ENCODE measurements at places on chromosomes 1 and 21. TPM values are rescaled to one million over a fixed set of nuclear protein-coding genes. Genes with fewer than 3 reads are reported as not detected.

The OR14K1 gene
- polyA plus RNA-seq, result not detected

The DNTTIP2 gene
- 28.0 TPM for polyA plus RNA-seq

The CYP4Z1 gene
- polyA plus RNA-seq, result not detected

The YOD1 gene
- polyA plus RNA-seq, result 3.2 TPM

The STIL gene
- 3.8 TPM for polyA plus RNA-seq

The SLFNL1 gene
- polyA plus RNA-seq, result 0.04 TPM

The UBASH3A gene
- polyA plus RNA-seq, result not detected

The RNF187 gene
- 51.6 TPM for polyA plus RNA-seq

The TRPM2 gene
- 0.31 TPM for polyA plus RNA-seq

The TFF1 gene
- polyA plus RNA-seq, result not detected

The PPIE gene
- 60.6 TPM for polyA plus RNA-seq

The LDLRAD1 gene
- polyA plus RNA-seq, result not detected

- no peak for DNase-seq
These were observed 35.1 kb downstream of the CATSPERE start for GRCh38 chr1:244496186-244496585.

- DNase-seq, result no peak
These were observed 20.7 kb upstream of the GNG4 start for GRCh38 chr1:235670157-235670776.

DNA sequence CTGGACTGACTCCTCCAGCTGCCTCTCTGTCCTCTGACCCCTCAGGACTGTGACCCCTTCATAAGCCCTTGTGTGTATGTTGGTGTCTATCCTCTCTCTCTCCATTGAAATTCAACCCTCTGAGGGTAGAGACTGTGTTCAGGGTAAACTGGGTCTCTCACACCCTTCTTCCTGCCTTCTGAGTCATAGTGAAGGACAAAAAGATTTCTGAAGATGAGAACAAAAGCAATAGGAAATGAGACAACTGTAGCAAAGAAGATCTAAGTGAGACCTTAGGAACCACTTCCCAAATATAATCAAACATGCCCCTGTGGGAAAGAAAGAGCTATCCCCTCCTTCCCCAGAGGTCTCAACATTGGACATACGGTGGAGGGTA, 16.9 kb downstream of the NUAK2 start:
- DNase-seq, result no peak

- peak; percentile 58 for DNase-seq
These were observed 2.7 kb upstream of the SDC3 start for GRCh38 chr1:30911059-30911954.

GRCh38 chr1:1842360-1843146, 48.3 kb downstream of the GNB1 start:
- DNase-seq, result no peak

DNA sequence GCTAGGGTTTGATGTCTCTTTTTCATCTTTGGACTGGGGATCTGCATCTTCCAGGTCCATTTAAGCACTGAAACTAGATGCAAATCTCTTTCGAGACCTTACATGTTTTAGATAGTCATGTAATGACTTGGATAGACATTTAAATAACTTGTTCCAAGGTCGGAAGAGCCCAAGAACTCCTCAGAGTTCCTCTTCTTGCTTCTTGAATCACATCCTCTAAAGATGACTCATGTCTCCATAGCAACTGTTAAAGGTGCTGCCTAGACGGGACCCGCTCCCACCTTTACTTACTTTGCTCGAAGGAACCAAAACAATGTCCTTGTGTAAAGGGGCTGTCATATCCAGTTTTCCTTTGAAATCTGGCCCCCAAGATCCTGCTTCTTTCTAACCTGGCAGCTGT, 130.0 kb downstream of the EDEM3 start:
- peak; percentile 61 for DNase-seq

DNA sequence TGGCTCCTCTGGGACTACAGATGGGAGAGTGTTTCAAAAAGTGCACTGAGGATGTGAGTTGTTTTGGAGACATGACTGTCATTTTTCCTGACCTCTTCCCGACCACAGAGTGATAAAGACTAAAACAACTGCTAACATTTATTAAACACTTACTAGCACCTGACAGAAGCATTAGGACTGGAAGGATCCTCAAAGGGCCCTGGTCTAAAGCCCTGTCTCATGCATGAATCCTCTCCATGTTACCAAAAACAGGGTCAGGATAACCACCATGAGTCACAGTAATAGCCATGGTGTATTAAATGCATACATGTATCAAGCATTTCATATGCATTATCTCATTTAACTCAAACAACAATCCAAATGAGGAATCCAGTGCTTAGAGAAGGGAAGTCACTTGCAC, 11.5 kb downstream of the CYB5RL start:
- no peak for DNase-seq

GRCh38 chr21:28458446-28458845, 534.2 kb downstream of the LTN1 start:
- DNase-seq, result no peak

GRCh38 chr1:152873495-152873894, 4.6 kb upstream of the SMCP start:
- no peak for DNase-seq

- DNase-seq, result no peak
These were observed 21.8 kb upstream of the DYNLT5 start for GRCh38 chr1:66730462-66730861.

- DNase-seq, result no peak
These were observed 24.5 kb downstream of the HUNK start for GRCh38 chr21:31897311-31897710.

DNA sequence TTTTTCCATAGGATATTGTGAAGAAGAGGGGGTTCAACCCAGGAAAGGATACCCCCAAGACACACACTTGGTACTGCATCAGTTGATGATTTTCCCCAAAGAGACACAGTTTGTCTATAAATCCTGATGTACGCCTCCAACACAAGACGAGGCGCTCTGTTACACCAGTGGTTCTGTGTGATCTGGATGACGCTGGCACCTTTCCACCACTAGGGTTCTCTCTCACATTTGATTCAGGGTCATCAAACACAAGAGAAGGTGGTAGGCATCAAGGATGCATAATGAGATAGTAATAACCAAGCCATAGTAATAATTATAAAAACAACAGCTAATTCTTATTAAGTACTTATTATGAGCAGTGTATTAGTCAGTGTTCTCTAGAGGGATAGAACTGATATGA, 508.8 kb upstream of the ZP4 start:
- no peak for DNase-seq

- DNase-seq, result no peak
These were observed 28.9 kb downstream of the S100A6 start for GRCh38 chr1:153506831-153507413.

- DNase-seq, result no peak
These were observed 151.7 kb downstream of the CDC42BPA start for GRCh38 chr1:227166559-227166958.

DNA sequence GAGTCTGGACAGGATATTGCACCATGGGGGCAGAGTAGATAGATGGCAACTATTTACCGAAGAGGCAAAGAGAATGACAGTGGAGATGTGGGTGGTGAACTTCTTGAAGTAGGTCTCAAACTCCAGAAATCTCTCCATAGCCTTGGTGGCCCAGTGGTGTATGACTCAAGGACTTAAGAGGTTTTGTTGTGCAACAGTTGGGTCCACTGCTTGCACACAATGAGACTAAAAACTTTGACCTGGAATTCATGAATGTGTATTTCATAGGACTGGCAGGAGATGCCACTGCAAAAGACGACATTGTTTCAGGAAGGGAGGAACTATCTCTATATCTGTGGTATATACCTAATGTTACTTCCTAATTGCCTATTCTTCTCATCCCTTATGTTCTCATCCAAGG, 75.9 kb downstream of the ZSCAN20 start:
- DNase-seq, result no peak

DNA sequence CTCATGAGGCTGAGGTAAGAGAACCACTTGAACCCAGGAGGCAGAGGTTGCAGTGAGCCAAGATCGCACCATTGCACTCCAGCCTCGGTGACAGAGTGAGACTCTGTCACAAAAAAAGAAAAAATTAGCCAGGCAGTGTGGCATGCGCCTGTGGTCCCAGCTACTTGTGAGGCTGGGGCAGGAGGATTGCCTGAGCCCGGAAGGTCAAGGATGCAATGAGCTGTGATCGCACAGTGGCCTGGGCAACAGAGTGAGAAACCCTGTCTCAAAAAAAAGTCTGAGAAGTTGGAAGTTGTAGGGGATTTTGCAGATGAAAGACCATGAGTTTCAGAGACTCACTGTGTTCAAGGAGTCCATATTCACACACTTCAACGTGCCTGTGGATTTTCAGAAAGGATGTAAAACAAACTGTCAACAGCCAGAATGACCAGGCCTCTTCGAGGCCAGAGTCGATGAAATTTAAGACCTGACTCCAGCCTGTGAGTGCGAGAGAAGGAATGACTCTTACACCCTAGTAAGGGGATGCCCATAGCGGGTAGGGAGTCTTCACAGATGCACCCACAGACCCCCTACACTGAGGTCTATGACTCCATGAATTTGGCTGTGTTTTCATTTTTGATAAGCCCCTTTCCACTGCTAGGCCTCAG, 2.2 kb downstream of the S100A13 start:
- DNase-seq, result no peak

GRCh38 chr1:219710529-219711194, 97.8 kb upstream of the ZC3H11B start:
- no peak for DNase-seq

DNA sequence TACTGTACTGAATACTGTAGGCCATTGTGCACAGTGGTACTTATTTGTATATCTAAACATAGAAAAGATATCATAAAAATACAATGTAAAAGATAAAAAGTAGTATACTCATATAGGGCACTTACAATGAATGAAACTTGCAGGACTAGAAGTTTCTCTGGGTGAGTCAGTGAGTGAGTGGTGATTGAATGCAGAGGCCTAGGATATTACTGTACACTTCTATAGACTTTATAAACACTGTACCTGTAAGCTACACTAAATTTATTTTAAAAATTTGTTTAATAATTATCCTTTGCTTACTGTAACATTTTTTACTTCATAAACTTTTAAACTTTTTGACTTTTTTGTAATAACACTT, 82.5 kb downstream of the FGGY start:
- no peak for DNase-seq

DNA sequence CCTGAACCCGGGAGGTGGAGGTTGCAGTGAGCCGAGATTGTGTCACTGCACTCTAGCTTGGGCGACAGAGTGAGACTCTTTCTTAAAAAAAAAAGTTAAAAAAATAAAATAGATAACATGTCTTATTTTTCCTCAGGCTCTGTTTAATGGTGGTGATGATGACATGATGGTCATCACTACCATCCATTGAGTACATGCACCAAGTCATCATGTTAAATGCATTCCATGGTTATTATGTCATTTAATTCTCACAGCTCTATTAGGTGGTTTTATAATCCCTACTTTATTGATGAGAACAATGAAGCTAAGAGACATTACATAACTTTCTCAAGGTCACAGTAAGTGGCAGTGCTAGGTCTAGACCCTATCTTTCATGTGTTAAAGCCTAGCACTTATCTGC, 34.4 kb upstream of the MAB21L3 start:
- peak; percentile 17 for DNase-seq

DNA sequence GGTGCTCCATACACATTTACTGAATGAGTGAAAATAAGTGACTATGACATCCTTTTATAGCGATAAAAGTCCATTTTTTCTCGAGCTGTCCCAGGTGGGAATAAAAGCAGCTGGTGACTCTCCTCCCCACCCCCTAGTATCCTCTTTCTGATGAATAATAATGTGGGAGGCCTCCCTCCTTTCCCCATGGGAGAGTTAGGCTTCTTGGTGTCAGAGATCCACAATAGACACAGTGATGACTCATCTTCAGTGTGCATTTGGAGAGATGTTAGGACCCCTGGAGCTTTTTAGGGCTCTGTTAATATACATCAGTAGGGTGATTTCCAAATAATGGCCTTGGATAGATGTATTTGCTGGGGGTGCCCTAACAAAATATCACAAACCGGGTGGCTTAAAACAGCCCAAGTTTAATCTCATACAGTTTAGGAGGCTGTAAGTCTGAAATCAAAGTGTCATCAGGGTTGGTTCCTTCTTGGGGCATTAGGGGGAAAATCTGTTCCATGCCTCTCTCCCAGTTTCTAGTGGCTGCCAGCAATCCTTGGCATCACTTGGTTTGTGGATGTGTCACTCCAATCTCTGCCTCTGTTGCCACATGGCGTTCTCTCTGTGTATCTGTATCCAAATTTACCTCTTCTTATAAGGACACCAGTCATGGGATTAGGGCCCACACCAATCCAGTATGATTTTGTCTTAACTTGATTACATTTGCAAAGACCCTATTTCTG, 4.4 kb upstream of the PHC2 start:
- DNase-seq, result no peak

GRCh38 chr1:67795179-67795912, 37.9 kb downstream of the GNG12 start:
- no peak for DNase-seq

GRCh38 chr1:202756391-202756790, 46.1 kb upstream of the SYT2 start:
- no peak for DNase-seq

GRCh38 chr21:25422610-25423608, 184.4 kb downstream of the MRPL39 start:
- DNase-seq, result no peak

- DNase-seq, result no peak
These were observed 323.3 kb downstream of the KCTD3 start for GRCh38 chr1:215890438-215890837.

DNA sequence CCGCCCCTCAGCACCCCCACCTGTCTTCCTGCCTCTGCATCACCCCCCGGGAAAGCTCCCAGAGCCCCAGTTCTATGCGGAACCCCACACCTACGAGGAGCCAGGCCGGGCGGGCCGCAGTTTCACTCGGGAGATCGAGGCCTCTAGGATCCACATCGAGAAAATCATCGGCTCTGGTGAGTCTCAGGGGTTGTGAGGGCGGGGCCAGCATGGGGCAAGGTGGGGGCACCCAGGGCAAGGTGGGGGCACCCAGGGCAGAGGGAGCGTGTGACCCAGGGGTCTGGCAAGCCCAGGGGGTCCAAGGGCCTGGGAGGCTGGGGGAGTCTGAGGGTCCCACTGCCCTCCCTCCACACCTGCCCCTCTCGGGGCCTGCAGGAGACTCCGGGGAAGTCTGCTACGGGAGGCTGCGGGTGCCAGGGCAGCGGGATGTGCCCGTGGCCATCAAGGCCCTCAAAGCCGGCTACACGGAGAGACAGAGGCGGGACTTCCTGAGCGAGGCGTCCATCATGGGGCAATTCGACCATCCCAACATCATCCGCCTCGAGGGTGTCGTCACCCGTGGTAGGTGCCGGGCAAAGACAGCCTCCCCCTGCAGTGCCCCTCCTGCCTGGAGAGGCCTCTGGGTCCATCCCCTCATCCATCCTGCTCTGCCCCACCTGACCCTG, 34.1 kb downstream of the EPHA8 start:
- DNase-seq, result no peak

DNA sequence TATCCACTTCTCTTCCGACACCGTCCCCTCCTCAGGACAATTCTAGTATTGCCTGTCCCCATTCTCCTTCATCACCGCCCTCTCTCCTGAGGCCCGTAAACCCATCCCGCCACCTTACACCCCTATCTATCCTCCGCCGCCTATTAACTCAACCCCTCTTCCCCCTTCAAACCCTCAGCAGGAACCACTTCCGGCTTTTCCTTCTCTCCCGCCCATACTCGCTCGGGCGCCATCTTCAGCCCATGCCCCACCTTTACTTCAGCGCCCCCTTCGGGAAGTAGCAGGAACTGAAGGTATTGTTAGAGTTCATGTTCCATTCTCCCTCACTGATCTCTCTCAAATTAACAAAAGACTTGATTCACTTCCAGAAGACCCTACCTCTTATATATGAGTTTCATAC, 31.6 kb downstream of the VN1R5 start:
- no peak for DNase-seq

GRCh38 chr1:69220672-69221071, 347.1 kb upstream of the LRRC7 start:
- no peak for DNase-seq
